Activated T-helper 2 cell treated with anti-CD3 and anti-CD28 coated beads, Interferon-gamma antibody, Interleukin-2, Interleukin-4, amounts not matched to agents 10 μg/mL and 5 μg/mL and 100 μg/mL, durations not matched to agents 14 hours and 24 hours and 36 hours (primary cell): ENCODE measurements at places on chromosomes 5 and 9. TPM values are rescaled to one million over a fixed set of nuclear protein-coding genes. Genes with fewer than 3 reads are reported as not detected.

- H3K4me1 ChIP-seq: no peaks in the 10 kb centered on the region
- DNase-seq: no peak
- no peaks in the 10 kb centered on the region for H3K36me3 ChIP-seq
- no peak overlapping the region for H3K4me3 ChIP-seq
- H3K27me3 ChIP-seq: no peaks in the 10 kb centered on the region
Measured at GRCh38 chr5:156481741-156482140, 154.8 kb downstream of the SGCD start.

GRCh38 chr9:81716409-81716808 lies 27.1 kb upstream of the TLE1 start:
- no peaks in the 10 kb centered on the region for H3K36me3 ChIP-seq
- H3K4me1 ChIP-seq: no peaks in the 10 kb centered on the region
- no peak overlapping the region for H3K4me3 ChIP-seq

Gene LHX6
- total RNA-seq: not detected in 2 replicates

GRCh38 chr5:23507278-23507685 lies at the start of gene PRDM9:
PRDM9 (plus strand) TSS chr5:23507609; CDS start chr5:23509034, 1,425 bp downstream.
- H3K4me3 ChIP-seq: no peak within 1 kb of the TSS
- no peaks in the 10 kb centered on the region for H3K4me1 ChIP-seq
- H3K27ac ChIP-seq: no peak within 1 kb of the TSS
- no peaks in the 10 kb centered on the region for H3K36me3 ChIP-seq
- H3K27me3 ChIP-seq: no peaks in the 10 kb centered on the region
- no peak for DNase-seq

GRCh38 chr9:84845956-84846900 lies 176.7 kb downstream of the NTRK2 start:
- H3K27me3 ChIP-seq: no peaks in the 10 kb centered on the region
- no peak overlapping the region for H3K27ac ChIP-seq
- DNase-seq: no peak
- no peaks in the 10 kb centered on the region for H3K4me1 ChIP-seq
- H3K36me3 ChIP-seq: no peaks in the 10 kb centered on the region

Gene MACROH2A1
- 285 and 302 TPM in 2 replicates for total RNA-seq

DNA sequence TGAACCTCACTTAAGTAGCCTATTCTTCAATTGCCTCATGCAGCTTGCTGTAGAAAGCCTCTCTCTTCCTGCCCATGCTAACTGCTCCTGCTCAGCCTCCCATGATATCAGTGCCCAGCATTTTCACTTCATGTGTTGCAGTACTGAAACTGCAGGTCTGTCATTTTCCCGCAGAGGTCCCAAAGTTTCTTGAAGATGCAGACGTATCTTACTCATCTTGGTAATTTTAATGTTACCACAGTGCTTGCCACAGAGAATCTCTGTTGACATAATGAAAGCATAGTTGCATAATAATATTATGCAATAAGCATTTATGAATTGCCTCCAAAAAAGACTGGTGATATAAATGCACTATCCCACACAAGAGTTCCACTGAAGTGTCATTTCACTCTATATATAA lies 561.1 kb upstream of the DAP start:
- H3K27ac ChIP-seq: no peak overlapping the region
- H3K4me1 ChIP-seq: no peaks in the 10 kb centered on the region
- H3K27me3 ChIP-seq: no peaks in the 10 kb centered on the region
- H3K4me3 ChIP-seq: no peak overlapping the region
- no peak for DNase-seq

GRCh38 chr9:37926737-37927118 lies 22.8 kb upstream of the SLC25A51 start:
- H3K27me3 ChIP-seq: no peaks in the 10 kb centered on the region
- no peak overlapping the region for H3K4me3 ChIP-seq
- H3K36me3 ChIP-seq: no peaks in the 10 kb centered on the region
- DNase-seq: no peak

Gene ADAMTS6
- 1.4 and 1.7 TPM in 2 replicates for total RNA-seq

Gene ABLIM3
- total RNA-seq: not detected in 2 replicates

GRCh38 chr5:8829323-8830029 lies 716.4 kb downstream of the SEMA5A start:
- H3K27me3 ChIP-seq: no peaks in the 10 kb centered on the region
- no peak overlapping the region for H3K4me3 ChIP-seq
- no peak for DNase-seq
- no peaks in the 10 kb centered on the region for H3K36me3 ChIP-seq
- no peaks in the 10 kb centered on the region for H3K4me1 ChIP-seq

GRCh38 chr9:84708400-84708799 lies 38.9 kb downstream of the NTRK2 start:
- H3K36me3 ChIP-seq: no peaks in the 10 kb centered on the region
- H3K4me3 ChIP-seq: no peak overlapping the region
- no peak for DNase-seq
- H3K27ac ChIP-seq: no peak overlapping the region
- no peaks in the 10 kb centered on the region for H3K27me3 ChIP-seq
- H3K4me1 ChIP-seq: peaks cover 13% of the 10 kb centered on the region

DNA sequence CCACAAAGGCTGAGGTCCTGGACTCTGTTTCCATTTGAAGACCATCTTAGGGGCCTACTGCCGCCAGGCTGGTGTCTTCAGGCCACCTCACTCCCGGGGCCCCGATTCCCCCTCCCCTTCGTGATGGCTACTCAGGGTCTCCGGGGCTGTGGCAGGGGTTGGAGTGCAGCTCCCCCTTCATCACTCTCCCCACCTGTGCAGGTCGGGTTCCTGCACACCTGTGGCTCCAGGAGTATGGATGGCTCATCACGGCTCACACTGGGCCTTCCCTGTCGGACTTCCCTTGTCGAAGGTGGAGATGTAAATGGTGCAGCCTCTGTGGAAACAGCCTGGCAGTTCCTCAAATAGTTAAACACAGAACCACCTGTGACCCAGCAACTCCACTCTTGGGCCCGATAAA lies 11.9 kb downstream of the LCN9 start:
- no peaks in the 10 kb centered on the region for H3K27me3 ChIP-seq
- no peak overlapping the region for H3K4me3 ChIP-seq
- H3K36me3 ChIP-seq: no peaks in the 10 kb centered on the region

DNA sequence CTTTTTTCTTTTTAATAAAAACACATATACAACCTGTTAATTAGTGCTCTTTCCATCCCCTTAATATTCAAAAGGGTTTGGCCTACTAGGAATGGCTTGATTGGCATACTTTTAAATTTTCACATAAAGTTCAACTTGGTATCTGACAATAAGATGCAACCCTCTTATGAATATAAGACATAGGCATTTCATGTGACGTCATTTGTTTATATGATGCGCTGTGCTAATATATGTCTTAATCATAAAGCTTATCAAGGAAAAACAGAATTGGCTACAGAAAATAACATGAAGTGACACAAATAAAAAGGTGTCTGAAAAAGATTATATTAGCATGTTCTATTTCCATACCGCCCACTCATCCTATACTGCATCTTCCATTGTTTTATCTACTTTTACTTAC lies 1642.4 kb downstream of the EFNA5 start:
- no peaks in the 10 kb centered on the region for H3K4me1 ChIP-seq
- no peaks in the 10 kb centered on the region for H3K27me3 ChIP-seq
- no peak overlapping the region for H3K27ac ChIP-seq
- H3K36me3 ChIP-seq: no peaks in the 10 kb centered on the region

GRCh38 chr5:174386306-174386705 lies 338.1 kb upstream of the MSX2 start:
- no peak for DNase-seq
- H3K4me3 ChIP-seq: no peak overlapping the region
- no peak overlapping the region for H3K27ac ChIP-seq
- H3K27me3 ChIP-seq: no peaks in the 10 kb centered on the region
- no peaks in the 10 kb centered on the region for H3K4me1 ChIP-seq

DNA sequence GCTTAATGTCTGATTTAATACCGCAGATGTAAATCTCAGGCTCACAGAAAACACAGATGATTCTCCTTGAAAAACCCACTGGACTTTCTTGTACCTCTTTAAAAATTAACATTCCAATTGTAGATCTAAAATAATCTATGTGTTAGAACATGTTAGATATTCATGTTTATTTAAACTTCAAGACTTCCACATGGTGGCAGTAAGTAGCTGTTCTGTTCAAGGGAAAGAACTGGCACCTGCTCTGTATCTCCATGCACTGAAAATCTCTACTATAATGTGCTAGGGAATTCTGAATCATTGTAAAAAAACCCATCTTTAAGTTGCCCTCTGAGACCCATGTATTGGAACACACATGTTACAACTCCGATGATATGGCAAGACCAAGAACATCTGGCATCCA lies 366.9 kb downstream of the DMRTA1 start:
- H3K4me3 ChIP-seq: no peak overlapping the region
- no peak for DNase-seq
- no peaks in the 10 kb centered on the region for H3K27me3 ChIP-seq
- no peaks in the 10 kb centered on the region for H3K36me3 ChIP-seq
- no peak overlapping the region for H3K27ac ChIP-seq

Gene NRARP
- total RNA-seq: 9.3 and 11.2 TPM in 2 replicates

DNA sequence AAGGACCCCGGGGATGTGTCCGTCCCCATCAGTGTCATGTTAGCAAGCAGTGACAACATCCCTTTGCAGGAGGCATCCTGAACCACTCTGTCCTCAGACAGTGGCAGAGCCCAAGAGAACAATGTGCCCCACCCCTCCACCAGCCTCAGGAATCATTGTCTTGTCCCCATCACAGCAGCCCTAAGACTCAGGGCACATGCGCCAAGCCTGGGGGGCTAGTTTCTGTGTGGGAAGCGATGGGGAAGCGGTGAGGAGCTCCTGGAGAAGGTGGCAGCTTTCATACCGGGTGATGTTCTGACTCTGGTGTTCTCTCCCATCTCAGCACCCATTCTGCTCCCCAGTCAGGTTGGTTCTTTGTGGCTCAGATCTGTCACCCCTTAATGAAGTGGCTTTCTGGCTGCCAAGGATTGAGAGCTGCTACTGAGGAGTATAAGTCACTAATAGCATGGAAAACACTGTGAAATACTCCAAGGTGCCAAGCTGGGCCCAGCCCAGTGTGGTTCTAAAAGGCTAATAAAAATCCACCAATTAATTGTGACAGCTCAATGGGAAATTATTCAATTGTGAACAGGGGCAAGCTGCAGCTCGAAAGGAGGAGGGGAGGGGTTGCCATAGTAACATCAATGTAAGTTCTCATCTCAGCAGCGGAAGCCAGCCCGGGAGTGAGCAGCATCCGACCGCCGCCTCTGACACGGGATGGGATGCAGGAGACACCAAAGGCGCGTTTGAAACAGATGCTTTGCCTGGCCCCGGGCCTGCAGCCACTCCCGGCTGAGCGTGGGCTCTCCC lies 4.7 kb downstream of the QRFP start:
- H3K27me3 ChIP-seq: no peaks in the 10 kb centered on the region
- DNase-seq: no peak
- H3K4me3 ChIP-seq: no peak overlapping the region
- H3K4me1 ChIP-seq: no peaks in the 10 kb centered on the region
- no peak overlapping the region for H3K27ac ChIP-seq
- peaks cover 6% of the 10 kb centered on the region for H3K36me3 ChIP-seq

DNA sequence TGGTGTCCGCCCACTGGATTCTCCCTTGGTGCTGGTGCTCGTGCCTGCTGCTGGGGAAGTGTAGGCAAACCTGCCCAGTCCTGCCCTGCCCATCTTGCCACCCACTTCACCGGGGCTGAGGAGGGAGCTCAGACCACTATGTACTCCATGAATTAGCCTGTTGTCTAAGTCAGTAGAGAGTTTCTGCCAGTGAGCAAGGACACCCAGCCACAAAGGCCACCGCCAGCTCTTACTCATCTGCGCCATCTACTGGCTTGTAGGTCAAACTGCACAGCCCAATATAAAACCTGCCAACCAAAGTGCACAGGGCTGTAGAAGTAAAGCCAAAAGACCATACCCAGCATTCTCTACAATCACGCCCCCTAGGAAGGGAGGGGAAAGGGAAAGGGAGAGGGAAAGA lies 102.3 kb downstream of the GLIS3 start:
- no peak for DNase-seq
- no peak overlapping the region for H3K4me3 ChIP-seq
- H3K36me3 ChIP-seq: peaks cover 14% of the 10 kb centered on the region
- no peak overlapping the region for H3K27ac ChIP-seq
- no peaks in the 10 kb centered on the region for H3K4me1 ChIP-seq
- peaks cover 3% of the 10 kb centered on the region for H3K27me3 ChIP-seq

Gene MLANA
- total RNA-seq: not detected in 2 replicates

- no peaks in the 10 kb centered on the region for H3K27me3 ChIP-seq
- H3K36me3 ChIP-seq: peaks cover 4% of the 10 kb centered on the region
- H3K27ac ChIP-seq: peak overlapping the region; percentile 91
- peak; percentile 70 for DNase-seq
- H3K4me3 ChIP-seq: peak overlapping the region; percentile 40
Measured at GRCh38 chr9:89502038-89502601, 4.2 kb upstream of the SEMA4D start.
